Renal cortical epithelial cell (primary cell): ENCODE measurements at places on chromosomes 16 and 17.

DNA sequence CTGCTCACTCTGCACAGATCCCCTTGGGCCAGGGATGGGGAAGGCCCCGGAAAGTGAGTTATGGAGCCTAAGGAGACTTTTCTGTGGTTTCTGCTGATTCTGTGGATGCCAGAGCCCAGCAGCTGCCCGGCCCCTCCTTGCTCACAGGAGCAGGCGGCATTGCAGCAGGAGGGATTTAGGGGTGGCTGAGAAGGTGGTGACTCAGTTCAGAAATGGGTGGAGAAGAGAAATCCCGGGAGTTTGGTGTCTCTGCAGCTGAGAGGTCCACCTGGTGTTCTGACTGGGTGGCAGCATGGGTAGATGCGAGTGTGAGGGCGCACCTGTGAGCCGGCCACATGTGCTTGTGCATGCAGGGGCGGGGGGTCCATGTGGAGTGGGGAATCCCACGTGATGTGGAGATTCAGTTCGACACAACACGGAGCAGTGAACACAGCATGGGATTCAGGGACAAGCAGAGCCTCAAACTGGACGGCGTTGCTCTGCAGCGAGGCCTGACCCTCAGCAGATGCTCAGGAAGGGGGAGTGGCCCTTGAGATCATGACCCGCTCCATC is 16.0 kb upstream of the SPPL2C start:
- DNase-seq, result no peak

DNA sequence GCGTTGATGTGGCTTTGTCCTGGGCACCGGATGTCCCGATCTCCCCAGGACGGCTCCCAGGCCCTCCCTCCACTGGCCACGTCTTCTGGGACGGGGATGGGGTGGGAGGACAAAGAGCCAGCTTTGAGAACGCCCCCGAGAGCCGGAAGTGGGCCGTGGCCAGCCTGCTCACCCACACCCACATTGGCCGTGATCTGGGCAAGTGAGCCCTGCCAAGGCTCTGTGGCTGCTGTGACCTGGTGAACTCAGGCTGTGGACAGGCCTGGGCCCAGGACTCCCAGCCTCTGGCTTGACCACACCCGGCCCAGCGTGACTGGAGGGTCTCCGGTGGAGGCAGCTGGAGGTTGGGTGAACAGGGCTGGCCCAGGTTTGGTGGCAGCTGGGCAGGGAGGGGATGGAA is 3.3 kb downstream of the CDH15 start:
- no peak for DNase-seq

- no peak for DNase-seq
Measured at GRCh38 chr16:50844840-50845239, 103.0 kb downstream of the CYLD start.

DNA sequence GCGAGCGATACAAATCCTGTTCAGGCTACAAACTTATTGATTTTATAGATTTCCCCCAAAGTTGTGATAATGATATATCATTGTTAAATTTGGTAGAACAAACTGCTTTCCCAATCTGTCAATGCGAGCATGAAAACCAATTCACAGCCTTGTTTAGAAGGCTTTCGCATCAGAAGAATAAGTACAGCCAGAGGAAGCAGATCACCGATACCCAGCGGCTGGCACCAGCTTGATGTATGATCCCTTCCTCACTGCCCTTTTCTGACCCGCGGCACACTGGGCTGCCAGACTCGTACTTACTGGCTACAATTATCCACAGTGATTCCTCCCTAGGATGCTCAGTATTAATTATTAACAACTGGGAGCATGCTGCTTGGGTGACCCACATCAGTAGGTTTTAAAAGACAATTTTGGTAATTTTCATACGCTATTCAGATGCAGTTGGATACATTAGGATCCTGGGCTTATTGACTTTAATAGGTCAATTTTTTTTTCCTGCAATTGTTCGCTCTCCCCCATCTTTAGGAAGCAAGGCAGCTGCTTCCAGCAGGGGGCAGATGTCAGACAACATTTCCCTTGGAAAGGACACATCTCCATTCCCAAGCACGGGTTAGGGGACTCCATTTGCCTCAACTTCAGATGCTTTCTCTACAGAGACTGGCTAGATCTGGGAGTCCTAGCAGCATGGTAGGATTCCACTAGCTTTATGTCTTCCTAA is 582.7 kb upstream of the PSMD7 start:
- DNase-seq, result no peak

- no peak for DNase-seq
Measured at GRCh38 chr17:74096456-74096855, 107.0 kb upstream of the RPL38 start.
